Left renal pelvis (tissue), 4 donors: ENCODE measurements at places on chromosomes 11 and 22. TPM values are rescaled to one million over a fixed set of nuclear protein-coding genes. Genes with fewer than 3 reads are reported as not detected.

DNA sequence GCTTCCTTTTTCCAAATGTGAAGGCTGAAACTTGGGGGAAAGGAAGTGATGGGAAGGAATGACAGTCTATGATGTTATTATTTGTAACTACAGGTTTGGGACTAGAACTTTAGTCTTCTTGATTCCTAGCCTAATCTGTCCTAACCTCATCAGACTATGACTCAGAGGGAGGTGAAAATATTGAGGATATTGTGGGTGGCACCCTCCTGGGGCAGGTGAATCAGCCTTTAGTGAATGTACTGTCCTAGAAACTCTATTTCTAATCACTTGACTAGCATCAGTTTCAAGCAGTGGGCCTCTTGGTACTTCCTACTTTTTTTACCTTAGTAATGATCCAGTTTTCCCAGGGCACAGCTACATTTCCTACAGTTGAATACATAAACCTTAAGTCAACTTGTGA lies 829.0 kb upstream of the API5 start:
- DNase-seq: no peak

DNA sequence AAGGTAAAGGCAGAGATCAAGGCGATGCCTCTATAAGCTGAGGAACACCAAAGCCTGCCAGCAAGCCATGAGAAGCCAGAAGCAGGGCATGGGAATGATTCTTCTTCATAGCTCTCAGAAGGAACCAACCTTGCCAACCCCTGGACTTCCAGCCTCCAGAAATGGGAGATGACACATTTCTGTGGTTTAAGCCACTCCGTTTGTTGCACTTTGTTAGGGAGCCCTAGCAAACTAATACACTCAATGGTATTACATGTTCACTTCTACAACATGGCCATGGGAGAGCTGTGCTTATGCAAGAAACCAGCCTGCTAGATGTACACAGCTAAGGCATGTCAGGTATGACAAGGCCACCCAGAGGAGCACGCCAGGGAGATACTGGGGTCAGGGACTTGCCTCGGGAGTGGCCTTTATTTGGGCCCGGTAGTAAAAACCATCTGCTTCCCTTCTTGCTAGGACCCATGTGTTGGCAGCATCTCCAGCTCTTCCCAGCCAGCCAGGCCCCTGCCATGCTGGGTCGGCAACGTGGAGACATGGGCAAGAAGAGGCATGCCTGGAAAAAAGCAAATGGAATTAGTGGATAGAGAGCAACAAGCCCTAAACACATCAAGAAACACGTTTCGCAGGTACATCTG lies 3.6 kb downstream of the C11orf16 start:
- DNase-seq: no peak

DNA sequence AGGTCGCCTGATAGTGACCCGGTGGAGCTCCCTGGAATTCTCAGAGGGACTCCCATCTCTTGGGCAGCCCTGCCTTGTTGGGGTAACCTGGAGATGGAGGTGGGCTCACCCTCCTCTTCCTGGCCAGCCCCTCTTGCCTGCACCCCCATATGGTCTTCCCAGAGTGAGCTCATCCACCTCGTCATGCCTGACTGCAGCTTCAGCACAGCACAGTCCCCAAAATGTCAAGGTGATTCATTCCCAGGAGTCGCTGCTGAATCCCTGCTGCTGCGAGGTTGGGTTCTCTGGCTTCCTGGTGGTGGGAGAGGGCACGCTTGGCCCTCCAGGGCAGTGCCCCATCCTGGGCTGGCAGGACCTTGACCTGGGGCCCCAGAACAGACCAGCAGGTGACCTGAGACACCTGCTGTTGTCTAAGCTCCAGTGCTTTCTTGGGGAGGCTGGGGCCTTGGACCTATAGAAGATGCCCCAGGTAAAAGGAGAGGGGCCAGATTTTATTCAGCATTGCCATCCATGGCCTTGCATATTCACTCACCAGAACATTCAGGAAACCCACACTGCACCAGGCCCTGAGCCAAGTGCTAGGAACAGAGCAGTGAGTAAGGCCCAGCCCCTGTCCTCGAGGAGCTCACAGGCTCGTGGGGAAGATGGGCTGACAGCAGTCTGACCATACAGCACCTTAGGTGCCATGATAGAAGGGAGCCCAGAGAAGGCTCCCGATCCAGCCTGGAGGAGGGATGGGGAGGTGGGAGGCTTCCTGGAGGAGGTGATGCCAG lies 72.9 kb downstream of the CACNA1I start:
- DNase-seq: no peak

GRCh38 chr11:121958323-121958970 lies 157.6 kb downstream of the BLID start:
- DNase-seq: no peak

The FGF19 gene
- polyA plus RNA-seq: 0.14 TPM
